ENCODE measurements at places on chromosomes 3 and 15.

GRCh38 chr3:128319107-128319506, 147.6 kb downstream of the DNAJB8 start:
- no peak for DNase-seq

GRCh38 chr15:97023488-97023844, 693.0 kb downstream of the NR2F2 start:
- DNase-seq = no peak

DNA sequence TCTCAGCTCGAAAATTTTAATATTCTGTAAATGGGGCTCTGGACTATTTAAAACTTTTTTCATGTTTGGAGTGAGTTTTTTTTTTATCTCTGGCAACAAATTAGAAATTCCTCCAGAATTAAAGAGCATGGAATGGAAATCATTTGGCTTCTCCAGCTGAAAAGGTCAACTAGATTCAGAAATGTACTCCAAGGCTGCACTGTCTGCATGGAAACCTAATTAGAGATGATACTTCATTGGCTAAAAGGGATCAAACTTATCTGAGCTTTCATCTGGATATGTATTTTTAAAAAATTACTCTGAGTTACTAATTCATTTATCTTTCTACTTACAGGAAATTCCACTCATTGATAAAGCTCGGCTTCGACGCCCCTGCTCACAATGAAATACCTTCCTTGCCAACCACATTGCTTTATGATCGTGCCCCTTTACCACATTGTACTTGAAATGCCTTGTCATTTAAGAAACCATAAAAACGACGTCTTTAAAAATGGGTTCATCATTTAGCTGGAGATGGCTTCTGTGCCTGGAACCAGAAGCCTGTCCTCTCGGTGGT, 285.5 kb upstream of the ICE2 start:
- no peak for DNase-seq

DNA sequence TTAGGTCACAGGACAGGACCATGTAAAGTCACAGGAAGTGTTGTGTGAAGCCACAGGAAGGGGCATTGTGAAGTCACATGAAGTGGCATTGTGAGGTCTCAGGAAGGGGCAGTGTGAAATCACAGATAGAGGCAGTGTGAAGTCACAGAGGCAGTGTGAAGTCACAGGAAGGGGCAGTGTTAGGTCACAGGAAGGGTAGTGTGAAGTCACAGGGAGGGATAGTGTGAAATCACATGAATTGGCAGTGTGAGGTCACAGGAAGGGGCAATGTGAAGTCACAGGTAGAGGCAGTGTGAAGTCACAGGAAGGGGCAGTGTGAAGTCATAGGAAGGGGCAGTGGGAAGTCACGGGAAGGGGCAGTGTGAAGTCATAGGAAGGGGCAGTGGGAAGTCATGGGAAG, 37.9 kb downstream of the GASK1A start:
- no peak for DNase-seq

GRCh38 chr3:182629521-182629920, 163.8 kb upstream of the ATP11B start:
- DNase-seq = no peak

- no peak for DNase-seq
These were observed 9.3 kb downstream of the CFAP92 start for GRCh38 chr3:128984596-128984995.

- DNase-seq = no peak
These were observed 253.1 kb downstream of the RBMS3 start for GRCh38 chr3:29534006-29534405.

- DNase-seq = no peak
These were observed 191.4 kb downstream of the STT3B start for GRCh38 chr3:31724116-31724515.

GRCh38 chr3:52415800-52416199, 29.1 kb downstream of the SEMA3G start:
- DNase-seq = no peak

DNA sequence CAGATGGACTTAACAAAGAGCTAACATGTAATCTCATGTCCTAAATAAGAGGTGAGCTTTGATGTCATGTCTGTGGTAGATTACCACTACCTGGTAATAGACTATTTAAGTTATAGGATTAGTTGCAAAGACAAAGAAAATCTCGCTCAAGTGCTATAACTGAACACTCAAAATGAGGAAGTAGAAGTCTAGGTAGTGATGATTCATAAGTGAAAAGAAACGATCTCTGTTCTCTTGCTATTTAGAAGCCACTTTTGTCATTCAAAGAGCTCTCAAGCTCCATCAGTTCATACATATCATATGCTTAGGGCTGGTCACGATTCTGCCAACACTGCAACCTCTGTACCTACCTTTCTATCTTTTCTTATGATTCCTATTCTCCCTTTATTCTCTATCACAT, 110.9 kb downstream of the EDEM1 start:
- no peak for DNase-seq

GRCh38 chr15:61035311-61035710, 193.8 kb downstream of the RORA start:
- DNase-seq = no peak

- DNase-seq = no peak
These were observed 72.9 kb downstream of the TMCC1 start for GRCh38 chr3:129820587-129820986.

- DNase-seq = no peak
These were observed 41.7 kb downstream of the FRMD5 start for GRCh38 chr15:44153352-44153751.

GRCh38 chr3:52388933-52389332, 56.0 kb downstream of the SEMA3G start:
- no peak for DNase-seq

DNA sequence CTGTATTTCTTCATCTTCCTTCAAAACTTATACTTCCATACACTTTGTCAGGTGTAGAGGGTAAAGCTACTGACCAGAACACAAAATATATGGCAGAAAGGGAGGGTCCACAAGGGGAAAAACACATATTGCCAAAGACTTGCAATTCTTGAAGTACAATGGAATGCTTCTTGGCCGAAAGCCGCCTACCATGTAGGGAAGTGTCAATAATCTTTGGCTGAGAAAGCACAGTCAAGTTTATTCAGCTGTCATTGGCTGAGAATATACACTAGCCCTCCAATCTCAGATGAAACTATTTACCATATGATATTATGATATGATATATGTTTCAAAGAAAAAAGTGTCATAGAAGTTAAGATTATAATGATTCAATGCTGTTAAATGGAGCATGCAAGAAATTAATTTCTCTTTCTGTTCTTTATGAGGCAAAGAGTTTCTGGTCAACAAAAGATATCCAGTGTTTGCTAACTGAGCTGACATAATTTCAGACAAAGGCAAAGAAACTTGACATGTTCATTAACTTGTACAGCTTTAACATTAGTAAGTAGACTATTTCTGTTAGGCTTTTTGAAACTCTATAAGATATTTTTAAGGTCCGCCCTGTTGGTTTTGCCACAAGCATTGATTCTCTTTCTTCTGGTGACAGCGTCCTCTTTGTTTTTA, 89.0 kb upstream of the LPP start:
- DNase-seq = no peak

GRCh38 chr3:55719006-55719405, 231.9 kb upstream of the WNT5A start:
- no peak for DNase-seq

DNA sequence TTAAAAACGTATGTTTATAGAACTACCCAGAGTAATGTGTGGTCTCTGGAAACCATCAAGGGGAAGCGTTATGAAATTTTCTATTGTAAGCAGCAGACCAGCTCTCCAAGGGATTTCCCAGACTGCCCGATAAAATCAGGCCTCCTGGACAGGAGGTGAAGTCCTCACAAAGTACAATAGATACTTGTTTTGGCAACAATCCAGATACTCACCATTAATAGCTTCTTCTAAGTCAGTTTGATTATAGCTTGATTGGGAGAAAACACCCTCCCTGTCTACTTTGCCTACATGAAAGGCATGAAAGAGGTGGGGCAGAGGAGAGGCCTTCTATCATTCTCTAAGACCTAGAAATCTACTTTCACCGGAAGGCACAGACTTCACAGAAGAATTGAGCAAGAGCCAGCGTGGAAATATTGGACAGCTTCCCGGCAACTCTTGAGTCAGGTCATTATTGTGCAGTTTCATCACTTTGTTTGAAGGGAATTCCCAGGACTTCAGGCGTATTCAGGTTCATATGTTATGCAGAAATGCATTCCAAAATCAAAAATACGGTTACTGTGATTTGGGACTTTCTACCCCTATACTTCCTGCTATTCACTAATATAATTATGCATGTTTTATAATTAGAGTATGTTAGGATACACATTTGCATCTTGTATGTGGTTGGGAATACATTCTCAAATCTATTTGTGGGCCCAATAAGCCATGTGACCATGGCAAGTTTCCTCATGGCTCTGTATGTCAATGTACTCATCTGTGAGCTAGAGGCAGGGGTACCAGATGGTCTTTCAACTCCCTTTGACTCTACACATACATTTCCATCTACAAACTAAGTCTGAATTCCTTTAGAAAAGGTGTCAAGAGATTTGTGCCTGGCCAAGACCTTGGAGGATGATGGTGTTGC, 103.5 kb downstream of the CD47 start:
- DNase-seq = no peak

- DNase-seq = no peak
These were observed 2.2 kb upstream of the BCL6 start for GRCh38 chr3:187747506-187747905.

GRCh38 chr3:21185816-21186314, 565.1 kb downstream of the ZNF385D start:
- DNase-seq = no peak

DNA sequence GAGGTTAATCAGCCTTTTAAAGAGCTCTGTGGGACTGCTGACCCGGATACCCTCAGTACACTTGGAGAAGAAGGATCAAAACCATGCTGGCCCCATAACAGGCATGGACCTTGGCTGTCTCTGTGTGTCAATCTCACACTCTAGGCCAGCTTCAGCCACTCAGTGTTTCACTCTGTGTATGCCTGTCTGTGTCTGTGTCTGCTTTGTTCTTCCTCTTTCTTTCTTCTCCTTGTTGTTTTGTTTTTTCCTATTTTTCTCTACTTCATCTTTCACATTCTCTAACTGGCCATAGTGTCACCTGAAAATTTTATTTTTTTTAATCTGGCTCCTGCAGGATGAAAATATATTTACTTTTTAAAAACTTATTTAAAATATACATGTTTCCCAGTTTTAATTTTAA, 51.1 kb downstream of the SERP1 start:
- no peak for DNase-seq

- DNase-seq = peak; percentile 95
These were observed 118.8 kb downstream of the ECT2 start for GRCh38 chr3:172869368-172869771.

- DNase-seq = no peak
These were observed 35.3 kb downstream of the TUBGCP4 start for GRCh38 chr15:43406189-43406588.

- DNase-seq = peak; percentile 83
These were observed 114.1 kb upstream of the PPP2R3A start for GRCh38 chr3:135851201-135852081.

DNA sequence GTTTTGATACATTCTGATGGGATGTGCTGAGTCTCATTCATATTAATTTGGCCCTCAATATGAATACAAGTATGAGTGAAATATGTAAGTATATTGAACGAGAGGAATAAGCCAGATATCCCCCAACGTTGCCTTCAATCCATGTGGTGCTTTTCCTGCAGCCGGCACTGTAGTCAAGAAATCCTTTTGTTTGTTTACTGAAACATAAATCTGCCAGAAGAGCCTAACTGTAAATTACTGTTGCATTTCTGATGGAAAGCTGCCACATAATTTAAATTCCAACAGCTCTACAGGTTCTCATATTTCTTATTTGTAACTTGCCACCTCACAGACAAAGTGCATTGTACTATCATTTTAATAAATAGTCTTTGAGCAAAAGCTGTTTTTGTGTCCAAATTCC, 314.0 kb downstream of the KBTBD8 start:
- no peak for DNase-seq

GRCh38 chr3:174940151-174940550, 81.0 kb downstream of the NAALADL2 start:
- DNase-seq = no peak

DNA sequence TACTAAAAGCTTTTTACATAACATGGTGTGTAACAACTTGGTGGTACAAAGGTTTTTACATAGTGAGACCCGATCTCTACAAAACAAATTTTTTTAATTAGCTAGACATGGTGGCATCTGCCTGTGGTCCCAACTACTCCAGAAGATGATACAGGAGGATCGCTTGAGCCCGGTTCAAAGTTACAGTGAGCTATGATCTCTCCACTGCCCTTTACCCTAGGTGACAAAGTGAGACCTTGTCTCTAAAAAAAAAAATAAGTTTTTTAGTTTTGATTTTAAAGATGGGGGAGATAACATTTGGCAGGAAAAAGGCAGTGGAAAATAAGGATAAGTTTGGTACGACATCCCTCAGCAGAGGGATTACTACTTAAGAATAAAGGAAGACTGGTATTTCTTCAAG, 5.9 kb downstream of the FAM162A start:
- no peak for DNase-seq

DNA sequence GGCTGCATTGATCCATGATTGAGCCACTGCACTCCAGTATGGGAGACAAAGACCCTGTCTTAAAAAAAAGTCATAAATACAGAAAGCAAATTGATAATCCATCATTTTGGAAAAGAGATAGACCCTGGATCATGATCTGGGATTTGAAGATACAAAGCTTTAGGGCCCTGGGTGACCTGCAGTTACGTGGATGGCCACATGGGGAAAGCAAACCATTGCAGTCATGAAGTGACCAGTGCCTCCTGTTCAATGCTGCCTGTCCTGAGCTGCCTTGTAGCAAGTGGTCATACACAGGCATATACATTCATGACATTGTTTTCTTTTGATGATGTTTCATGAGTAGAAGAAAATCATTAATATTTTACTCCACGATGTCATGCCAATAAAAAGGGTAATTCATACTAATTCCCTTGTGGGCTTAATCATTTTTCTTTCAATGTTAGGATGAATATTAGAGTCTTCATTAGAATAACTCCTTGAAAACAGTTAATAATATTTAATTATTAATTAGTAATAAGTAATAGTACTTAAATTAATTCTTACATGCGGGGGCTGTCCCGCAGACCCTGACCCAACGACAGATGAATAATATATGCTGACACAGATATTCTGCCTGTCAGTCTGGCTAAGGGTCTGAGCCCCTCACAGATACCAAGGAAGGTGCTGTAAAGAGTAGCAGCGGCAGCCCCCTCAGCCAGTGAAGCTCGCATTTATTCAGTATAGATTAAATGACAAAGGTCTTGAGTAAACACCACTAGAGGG, 109.0 kb upstream of the UNC13C start:
- DNase-seq = no peak

GRCh38 chr3:101266566-101266965, 53.8 kb downstream of the IMPG2 start:
- DNase-seq = no peak

DNA sequence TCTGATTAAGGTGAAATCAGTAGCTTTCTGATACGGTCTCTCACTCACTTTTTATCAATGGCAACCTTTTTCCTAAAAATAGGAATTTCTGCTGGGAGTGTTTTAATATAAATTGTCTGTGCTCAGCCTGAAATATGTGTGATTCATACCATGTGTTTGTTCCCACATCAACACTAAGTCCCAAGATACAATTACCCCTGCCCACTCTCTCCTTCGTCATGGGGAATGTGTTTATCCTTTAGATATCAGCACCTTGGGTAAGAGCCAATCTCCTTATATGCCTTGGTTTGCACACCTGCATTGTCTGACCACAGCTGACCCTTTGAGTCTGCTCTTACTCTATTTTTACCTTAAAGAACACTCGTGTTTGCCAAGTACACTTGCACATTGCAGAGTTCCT, 356.4 kb downstream of the LPP start:
- no peak for DNase-seq

- no peak for DNase-seq
These were observed 2.1 kb upstream of the GNAT1 start for GRCh38 chr3:50189274-50189673.

Data from NCI-H1105 (cell line).